ENCODE measurements at places on chromosomes 12 and 14.

DNA sequence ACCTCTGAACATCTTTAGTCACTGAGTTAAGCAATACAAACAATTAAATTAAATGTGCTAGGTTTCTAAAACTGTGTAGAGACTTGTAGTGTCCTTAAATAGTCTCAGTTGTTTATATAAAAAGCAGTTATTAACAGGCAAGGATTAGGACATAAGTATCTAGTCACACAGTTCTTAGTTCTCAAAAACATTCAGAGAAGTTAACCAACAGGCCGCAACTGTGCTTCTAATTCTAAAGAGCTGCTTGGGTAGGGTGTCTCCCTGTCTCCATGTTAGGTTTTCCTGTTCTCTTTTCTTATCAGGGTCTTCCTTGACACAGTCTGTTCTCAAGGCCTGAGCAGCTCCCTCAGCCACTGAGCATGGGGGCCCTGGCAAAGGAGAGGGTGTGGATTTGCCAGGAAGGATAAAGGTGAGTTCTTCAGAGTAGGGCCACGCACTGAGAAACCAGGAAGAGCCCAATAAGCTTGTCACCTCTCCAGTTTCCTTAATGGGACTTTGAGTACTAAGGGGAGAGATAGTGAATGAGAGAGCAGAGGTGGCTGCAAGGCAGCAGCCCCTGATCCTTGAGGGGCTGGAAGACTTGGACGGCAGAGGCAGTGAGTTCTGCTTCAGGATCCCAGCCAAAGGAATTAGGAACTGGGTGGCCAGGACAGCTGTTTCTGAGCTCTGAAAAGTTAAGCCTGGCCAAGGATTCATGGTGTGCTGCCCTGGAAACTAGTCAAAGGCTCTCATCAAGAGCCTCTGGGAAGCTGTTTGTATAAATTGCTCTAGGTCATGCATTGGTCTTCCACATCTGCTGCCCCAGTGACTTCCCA lies 177.3 kb downstream of the MYRFL start:
- DNase-seq, result no peak

DNA sequence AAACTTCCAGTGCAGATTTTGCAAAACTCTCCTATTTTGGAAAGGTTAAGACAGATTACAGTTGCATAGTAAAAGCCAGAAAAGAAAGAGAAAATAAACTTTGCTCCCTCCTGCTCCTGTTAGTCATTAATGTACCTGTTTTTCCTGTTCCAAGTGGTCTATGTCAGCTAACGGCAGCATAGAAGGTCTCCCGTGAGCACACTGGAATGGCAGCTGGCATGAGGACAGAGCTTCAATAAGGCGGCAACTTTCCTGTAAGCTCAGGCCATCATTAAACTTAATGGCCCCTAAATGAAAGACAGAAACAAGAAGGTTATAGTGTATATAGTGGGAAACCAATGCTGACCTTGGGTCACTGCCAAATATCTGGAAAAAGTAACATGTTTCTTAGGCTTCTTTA lies 16.0 kb downstream of the EIF2B2 start:
- no peak for DNase-seq

DNA sequence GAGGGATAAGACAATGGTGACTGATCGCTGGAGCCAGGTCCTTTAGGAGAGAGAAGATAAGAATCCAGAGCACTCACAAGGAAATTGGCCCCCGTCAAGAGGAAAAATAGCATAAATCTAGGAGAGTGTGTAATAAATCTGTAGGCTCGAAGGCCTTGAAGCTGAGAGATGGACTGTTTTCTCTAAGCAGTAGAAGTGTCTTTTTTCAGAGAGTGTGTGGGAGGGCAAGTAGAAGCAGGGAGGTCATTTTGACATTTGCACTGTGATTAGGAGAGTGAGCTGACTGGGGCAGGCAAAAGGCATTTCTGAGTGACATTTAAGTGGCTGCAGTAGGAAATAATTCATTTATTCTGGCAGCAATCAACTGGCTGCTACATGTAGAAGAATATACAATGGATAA lies 78.0 kb upstream of the DDHD1 start:
- DNase-seq, result no peak

GRCh38 chr14:80543211-80543610 lies 331.9 kb upstream of the DIO2 start:
- no peak for DNase-seq

DNA sequence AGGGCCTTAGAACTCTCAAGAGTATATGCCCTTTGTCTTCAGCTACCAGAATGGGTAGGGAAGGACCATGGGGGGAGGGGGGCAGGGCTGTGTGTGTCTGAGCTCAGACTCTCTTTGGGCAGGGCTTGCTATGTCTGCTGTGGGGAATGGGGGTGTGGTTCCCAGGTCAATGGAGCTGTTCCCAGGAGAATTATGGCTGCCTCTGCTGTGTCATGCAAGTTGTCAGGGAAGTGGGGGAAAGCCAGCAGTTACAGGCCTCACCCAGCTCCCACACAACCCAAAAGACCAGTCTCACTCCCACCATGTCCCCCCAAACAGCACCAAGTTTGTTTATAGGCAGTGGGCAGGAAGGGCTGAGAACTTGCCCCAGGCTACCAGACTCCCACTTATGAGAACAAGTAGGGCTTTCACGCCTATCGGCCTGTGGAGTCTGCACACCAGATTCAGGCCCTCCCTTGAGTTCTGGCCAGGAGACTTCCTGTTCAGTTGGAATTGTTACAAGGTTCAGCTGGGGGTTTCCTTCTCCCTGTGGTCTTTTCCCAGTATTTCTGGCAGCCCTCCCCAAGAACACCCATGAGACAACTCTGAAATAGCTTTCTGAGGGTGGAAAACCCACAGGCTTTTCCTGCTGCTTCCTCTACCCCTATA lies 6.1 kb upstream of the SERPINA11 start:
- DNase-seq, result peak; percentile 47

GRCh38 chr14:73472185-73473114 lies 14.1 kb upstream of the NUMB start:
- DNase-seq, result no peak

GRCh38 chr14:20723488-20723887 lies 22.2 kb upstream of the EDDM3A start:
- DNase-seq, result no peak

- DNase-seq, result no peak
Observed at GRCh38 chr12:92988622-92989130, 59.6 kb upstream of the EEA1 start.
